ENCODE measurements at places on chromosomes 2 and 18.

GRCh38 chr2:10963155-10963554 is 51.4 kb downstream of the KCNF1 start:
- DNase-seq = no peak

DNA sequence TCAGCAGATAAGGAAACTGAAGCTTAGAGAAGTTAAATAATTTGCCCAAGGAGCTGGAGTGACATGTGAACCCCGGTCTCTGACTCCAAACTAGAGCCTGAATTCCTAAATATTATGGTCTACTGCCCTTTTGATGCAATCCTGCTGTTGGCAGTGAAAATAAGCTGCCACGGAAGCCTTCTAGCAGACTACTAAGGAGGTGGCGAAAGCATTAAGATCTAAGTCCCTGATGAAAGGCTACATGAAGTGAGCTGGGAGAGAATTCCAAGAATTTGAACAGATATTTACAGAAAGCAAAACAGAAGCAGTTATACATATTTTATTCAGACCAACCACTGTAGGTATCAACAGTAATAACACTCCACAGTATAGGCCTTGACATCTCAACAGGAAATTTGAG is 28.1 kb downstream of the TRMT61B start:
- no peak for DNase-seq

- no peak for DNase-seq
These were observed 57.5 kb downstream of the ZRANB3 start for GRCh38 chr2:135473567-135473966.

DNA sequence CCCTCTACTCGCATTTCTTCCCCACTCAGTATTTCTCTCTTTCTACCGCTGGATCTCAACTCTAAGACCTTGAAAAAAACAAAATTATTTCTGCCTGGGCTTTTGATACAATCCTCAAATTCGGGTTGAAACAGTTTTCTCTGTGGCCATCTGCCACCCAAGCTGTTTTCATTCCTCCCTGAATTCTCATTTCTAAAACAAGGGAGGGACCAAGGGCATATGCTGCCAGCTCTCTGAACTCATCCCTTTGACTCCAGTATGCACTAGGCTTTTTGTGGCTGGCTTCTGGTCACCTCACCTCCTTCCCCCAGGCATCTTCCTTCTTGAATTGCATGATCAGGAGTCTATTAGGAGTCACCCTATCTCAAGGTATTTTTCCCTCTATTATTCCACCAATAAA is 49.5 kb downstream of the CCDC148 start:
- no peak for DNase-seq

GRCh38 chr2:120238728-120239487 is 13.7 kb upstream of the RALB start:
- DNase-seq = peak; percentile 47

DNA sequence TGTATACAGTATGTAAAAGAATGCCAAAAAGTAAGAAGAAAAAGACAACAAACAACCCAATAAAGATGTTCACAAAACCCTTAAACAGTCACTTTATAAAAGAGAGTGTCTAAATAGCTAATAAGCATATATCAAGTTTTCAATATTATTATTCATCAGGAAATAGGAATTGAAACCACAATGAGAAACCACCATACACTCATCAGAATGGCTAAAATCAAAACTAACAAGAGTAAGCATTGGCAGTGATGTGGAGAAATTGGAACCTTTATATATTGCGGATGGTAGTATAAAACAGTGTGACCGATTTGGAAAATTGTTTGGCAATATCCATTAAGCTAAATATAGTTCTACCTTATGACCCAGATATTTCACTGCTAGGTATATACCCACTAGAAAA is 20.5 kb upstream of the TGFA start:
- no peak for DNase-seq

DNA sequence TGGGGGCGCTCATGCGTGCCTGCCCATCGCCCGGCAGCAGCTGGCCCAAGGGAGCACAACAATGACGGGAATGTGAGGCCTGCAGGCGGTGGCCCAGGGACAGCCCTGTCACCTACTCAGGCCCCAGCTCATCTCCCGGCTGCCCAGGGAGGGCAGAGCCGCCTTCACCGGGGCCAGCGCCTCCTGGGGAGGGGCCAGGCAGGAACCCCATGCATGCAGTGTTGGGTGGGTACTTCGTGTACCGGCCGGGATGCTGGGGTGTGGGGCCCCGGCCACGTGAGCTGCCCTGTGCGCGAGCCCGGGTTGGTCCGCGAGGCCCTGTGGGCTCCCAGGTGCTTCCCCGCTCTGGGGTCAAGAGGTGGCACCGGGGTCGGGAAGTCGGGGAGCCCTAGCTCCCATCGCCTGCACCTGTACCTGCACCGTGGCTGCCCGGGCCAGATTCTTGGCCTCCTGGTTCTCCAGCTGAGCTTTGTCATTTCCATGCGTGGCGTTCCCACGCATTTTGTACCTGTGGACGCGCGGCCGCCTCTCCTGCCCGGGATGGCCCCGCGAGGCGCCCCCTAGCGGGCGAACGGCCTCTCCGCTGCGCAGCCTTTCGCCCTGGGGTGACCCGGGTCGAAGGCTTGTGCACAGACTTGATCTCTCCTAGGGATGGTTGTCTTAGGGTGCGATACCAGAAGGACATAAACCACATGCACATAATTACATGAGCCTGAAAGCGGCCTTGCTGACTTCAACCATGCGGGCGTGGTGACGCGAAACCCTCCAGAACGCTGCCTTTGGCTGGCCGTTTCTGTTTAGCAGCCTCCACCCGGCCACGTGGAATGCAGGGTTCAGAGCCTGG is 950 bp downstream of the KLHL30 start:
- DNase-seq = no peak

DNA sequence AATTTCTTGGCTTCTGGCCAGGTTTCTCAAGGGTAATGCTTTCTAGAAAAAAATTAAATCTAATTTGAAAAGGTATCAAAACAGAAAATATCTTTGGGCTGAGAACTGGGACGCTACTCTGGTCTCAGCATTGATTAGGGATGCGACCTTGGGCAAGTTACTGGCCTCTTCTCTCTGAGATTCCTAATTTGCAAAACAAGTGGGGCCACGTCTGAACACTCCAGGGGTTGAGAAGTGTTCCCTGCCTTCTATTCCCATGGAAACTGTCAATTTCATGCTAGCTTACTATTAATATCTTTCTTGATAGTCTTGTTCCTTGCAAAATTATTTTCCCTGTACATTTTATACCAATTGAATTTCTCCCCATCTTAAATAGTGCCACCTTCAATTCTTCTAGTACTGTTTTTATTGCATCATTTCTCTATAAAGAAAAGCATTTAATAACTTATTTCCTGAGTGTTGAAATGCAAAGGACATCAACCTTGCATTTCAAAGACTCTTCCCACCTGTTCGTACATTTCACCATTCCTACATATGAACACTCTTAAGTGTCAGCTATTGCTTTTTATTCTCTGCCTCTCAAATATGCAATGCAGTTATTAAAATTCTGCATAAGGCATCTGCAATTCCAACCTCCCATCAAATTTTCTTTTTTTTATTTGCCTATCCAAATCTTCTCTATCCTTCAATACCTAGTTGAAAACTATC is 118.3 kb upstream of the DSEL start:
- no peak for DNase-seq

- DNase-seq = no peak
These were observed 1.5 kb upstream of the RRM2 start for GRCh38 chr2:10120877-10121574.

GRCh38 chr18:28637897-28638296 is 461.0 kb upstream of the CDH2 start:
- no peak for DNase-seq

- DNase-seq = no peak
These were observed 115.0 kb upstream of the LHCGR start for GRCh38 chr2:48870503-48870902.

GRCh38 chr2:28335666-28336065 is 57.0 kb upstream of the FOSL2 start:
- DNase-seq = no peak

DNA sequence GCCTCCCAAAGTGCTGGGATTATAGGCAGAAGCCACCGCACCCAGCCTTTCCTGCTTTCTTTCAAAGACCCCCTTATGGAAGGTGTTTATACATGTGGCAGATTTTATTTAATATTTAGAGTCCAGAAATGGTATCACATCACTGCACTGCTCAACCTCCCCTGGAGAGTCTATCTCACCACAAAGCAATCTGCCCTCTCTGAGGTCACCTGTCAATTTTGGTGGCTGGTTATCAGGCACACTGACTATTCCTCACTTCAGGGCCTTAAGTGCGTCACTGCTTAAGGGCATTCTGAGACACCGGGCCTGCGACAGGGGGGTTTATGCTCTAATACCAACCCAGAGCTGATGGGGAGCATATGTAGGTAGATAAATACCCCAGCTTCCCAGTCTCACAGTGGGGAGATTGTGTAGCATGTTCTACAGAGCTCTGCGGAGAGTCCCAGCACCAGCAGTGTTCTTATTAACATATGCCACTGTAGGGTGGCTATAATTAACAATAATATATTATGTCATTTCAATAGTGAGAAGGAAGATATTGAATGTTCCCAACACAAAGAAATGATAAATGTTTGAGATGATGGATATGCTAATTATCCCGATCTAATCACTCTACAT is 42.7 kb upstream of the ZDBF2 start:
- no peak for DNase-seq

GRCh38 chr2:232299084-232299483 is 79.5 kb upstream of the ALPP start:
- no peak for DNase-seq

DNA sequence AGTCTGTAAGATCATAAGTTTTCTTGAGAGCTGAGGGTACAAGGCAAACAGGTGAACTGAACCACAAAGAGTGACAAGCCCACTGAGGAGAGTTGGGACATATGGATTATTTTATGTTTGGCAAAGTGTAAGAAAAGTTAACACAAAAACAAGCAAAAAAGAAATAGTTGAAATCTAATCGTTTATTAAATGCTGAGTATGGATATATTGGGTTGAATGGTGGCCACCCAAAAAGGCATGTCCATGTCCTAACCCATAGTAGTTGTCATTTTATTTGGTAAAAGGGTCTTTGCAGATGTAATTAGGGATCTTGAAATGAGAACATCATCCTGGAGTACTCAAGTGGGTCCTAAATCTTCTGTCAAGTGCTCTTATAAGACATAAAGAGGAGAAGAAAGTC is 24.9 kb upstream of the TWIST2 start:
- no peak for DNase-seq

DNA sequence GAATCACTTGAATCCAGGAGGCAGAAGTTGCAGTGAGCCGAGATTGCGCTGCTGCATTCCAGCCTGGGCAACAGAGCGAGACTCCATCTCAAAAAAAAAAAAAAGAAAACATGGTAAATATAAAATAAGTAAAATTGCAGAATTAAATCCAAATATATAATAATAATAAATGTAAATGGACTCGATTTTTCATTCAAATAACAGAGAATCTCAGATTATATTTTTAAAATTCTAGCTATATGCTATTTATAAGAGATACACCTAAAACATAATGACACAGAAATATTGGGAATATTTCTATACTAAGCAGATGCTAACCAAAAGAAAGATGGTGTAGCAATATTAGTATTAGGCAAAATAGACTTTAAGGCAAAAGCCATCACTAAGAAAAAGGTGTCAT is 15.1 kb upstream of the NEURL3 start:
- no peak for DNase-seq

GRCh38 chr18:334575-335132 is 66.8 kb upstream of the THOC1 start:
- no peak for DNase-seq

- DNase-seq = peak; percentile 66
These were observed 26.3 kb downstream of the DHRS9 start for GRCh38 chr2:169095621-169096105.

- no peak for DNase-seq
These were observed 23.2 kb upstream of the SLC35F6 start for GRCh38 chr2:26740890-26741302.

GRCh38 chr2:165700531-165700930 is 93.5 kb downstream of the GALNT3 start:
- no peak for DNase-seq

DNA sequence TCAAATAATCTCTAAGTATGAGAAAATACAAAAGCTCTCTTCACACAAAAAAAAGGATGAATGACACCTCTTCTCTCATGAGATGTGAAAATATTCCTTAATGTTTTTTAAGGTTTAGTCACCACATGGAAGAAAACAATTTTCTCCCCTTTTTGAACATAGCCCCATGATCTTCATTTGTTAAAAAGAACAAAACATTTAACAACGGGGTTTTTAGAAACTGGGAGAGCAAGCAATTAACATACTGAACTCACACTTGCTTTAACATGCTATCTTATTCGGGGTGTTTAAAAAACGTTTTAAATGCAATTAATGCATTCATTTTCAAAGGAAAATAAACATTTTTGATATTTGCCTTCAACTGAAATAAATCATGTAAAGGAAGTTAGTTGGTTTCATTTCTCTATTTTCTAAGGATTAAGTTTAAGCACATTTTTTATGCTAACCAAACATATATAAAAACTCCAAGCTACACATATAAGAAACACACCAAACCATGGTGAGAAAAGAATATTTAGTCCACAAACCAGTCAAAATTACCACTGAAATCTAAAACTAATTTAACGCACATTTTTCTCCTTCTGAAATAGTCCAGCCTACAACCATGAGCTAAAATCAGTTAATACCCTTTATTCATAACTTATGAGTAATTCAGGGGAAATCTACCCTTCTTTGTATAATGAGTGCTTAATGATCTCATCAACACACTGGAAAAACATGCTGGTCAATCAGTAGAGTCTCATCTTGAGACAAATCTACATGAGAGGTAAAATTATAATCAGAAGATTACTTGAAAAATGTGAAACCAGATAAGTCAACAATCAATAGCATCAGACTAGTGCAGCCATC is 8.2 kb downstream of the FBXO11 start:
- no peak for DNase-seq

- no peak for DNase-seq
These were observed 112.0 kb downstream of the GULP1 start for GRCh38 chr2:188403676-188404075.

DNA sequence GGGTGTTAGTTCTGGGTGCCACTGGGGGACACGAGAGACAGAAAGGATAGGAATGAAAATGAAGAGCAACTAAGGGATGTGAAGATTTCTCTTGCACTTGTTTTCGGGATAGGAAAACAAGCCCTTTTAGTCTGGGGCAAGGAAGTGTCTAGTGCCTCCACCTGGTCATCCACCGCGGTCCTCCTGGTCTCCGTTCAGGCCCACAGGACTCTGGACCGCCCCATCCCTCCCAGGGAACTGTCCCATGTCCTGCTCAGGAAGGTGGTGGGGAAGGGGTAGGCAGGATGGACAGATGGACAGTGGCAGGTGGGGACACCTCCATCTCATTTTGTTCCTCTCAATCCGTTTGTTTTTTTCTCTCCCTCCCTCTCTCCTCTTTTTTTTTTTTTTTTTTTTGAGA is 45.9 kb downstream of the AGAP1 start:
- DNase-seq = no peak
